A172 (cell line): ENCODE measurements at places on chromosomes 7 and 10. TPM values are rescaled to one million over a fixed set of nuclear protein-coding genes. Genes with fewer than 3 reads are reported as not detected.

The JAKMIP3 gene
- 0.26 and 0.64 TPM in 2 replicates for total RNA-seq

The OR2A42 gene
- not detected in 2 replicates for total RNA-seq

The CYP2E1 gene
- not detected in 2 replicates for total RNA-seq

The MICALL2 gene
- total RNA-seq: 21.2 and 28.2 TPM in 2 replicates

The TPST1 gene
- 56.5 and 58.8 TPM in 2 replicates for total RNA-seq

The CEP55 gene
- total RNA-seq: 193 and 250 TPM in 2 replicates
